Activated CD8-positive, alpha-beta memory T cell treated with anti-CD3 and anti-CD28 coated beads for 1 hour (primary cell): ENCODE measurements at places on chromosomes 3 and 15.

- no peak for DNase-seq
These were observed 25.9 kb upstream of the SLCO2A1 start for GRCh38 chr3:134055661-134056060.

DNA sequence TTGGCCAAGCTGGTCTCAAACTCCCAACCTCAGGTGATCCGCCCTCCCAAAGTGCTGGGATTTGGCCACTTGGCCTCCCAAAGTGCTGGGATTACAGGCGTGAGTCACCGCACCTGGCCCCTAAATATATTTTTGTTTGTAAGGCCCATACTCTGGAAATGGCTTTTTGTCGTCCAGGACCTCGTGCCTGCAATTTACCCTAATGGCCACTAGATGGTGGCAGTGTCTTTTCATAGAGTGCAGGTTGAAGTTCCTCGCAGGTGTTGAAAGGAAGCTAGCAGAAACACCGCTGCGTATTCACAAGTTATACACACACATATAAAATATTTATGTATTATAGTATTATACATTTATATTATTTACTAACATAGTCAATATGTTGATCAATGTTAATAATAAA, 97.2 kb downstream of the LRTM1 start:
- DNase-seq: no peak

GRCh38 chr3:156554515-156554841, 439 bp downstream of the SSR3 start:
- no peak for DNase-seq

GRCh38 chr3:16520970-16521881, 7.7 kb upstream of the RFTN1 start:
- no peak for DNase-seq

DNA sequence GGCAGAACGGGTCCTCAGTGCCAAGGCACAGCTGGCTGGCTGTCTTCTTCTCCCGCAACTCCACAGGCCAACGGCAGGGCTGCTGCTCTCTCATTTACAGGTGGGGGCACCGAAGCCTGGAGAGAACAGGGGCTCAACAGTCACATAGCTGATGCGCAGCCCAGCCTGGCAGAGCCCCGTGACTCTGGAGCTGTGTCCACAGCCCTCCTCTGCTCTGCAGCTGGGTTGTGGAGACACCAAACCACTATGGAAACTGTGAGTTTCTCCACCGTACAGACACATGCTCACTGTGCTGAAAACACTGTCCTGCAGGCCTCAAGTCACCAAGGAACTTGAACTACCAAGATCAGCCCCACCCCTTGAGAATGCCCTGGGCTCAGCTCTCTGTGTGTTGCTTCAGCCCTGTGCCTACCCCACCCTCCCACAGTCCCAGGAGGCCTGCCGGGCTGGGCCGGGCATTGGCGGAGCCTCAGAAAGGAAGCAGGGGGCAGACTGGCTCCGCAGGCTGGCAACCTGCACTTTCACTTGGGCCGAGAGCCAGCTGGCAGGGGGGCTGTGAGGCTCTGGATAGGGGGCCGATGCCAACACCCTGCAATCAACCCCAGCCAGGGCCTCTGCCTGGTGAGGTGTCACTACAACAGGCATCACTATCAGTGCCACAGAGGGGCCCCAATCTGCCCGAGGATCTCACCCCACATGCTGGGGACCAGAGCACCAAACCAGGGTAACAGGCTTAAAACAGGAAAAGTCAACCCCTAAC, 113.7 kb upstream of the RPL32 start:
- no peak for DNase-seq

DNA sequence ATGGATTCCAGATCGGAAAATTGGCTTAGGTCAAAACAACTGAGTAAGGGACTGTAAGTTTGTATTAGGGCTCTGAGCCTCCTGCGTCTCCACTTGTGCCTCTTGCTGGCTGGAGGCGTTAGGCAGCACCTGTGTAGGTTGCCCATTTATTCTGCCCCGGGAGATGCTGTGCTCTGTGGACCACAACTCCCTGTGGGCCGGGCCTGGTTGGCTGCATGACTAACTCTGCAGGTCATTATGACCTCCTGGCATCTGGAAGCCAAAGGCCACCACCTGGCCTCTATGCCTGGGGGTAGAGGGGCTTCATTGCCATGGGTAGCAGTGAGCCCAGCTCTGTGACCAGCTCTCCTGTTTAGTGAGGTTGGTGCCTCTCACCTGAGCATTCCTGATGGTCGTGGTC, 36.0 kb upstream of the BDH1 start:
- DNase-seq: no peak

DNA sequence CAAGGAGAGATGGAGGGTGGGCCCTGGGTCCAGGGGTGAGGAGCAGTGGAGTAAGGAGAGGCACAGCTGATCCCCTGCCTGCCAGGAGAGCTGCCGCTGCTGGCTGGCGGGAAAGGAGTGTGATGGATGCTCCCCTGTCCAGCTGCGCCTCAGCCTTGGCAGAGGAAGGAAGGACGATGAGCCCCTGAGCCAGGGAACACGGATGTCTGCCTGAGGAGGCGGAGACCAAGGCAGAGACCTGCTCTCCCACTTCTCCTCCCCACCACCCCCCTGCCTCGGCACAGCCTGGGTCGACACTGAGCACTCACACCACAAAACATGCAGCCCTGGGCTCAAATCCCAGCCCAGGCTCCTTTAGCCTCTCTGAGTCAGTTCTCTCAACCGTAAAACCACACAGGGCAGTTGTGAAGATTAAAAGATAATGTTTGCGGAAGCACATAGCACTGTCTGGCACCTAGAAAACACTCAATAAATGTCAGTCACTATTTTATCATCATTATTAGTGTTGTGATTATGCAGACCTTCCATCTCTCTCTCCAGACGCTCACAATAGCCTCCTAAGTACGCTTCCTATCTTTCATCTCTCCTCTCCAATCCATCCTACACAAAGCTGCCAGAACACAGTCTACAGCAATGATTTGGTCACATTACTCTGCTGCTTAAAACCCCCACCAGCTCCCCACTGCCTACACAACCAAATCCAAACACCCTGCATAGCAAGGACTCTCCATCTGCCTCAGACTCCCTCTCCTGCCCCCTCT, 52.2 kb downstream of the SEMA5B start:
- no peak for DNase-seq

DNA sequence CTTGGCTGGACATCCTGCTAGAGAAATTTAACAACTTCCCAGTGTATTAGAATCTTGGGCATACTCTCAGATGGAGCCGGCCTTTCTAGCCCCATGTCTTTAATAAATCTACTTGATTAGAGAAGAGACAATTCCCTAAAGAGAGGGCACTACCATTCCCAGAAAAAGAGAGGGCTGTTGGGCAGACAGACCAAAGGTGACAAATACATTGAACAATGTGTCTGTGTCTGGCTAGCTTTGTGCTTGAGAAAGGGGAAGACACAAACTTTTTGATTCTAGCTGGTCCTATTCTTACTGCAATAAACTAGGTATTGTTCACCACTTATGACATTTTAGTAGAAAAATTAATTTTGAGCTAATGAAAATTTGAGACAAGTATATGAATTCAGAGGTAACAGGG, 57.7 kb downstream of the DUT start:
- DNase-seq: no peak

DNA sequence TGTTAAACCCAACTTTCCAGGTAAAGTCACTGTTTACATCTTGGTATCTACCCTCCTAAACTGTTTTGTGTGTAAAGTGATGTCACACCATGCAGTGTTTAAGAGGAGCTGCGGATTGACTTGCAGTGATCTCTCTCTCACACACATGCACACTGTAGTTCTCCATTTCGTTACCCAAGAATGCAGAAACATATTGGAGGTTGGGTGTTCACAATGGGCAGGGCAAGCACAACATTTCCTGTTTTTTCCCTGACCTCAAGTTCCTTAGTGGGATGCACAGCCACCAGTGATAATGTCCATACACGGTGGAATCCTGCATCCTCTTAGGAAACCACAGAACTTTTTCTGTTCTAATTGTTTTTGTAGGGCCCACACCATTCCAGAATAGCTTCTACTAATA, 85.3 kb upstream of the CFAP20DC start:
- no peak for DNase-seq

DNA sequence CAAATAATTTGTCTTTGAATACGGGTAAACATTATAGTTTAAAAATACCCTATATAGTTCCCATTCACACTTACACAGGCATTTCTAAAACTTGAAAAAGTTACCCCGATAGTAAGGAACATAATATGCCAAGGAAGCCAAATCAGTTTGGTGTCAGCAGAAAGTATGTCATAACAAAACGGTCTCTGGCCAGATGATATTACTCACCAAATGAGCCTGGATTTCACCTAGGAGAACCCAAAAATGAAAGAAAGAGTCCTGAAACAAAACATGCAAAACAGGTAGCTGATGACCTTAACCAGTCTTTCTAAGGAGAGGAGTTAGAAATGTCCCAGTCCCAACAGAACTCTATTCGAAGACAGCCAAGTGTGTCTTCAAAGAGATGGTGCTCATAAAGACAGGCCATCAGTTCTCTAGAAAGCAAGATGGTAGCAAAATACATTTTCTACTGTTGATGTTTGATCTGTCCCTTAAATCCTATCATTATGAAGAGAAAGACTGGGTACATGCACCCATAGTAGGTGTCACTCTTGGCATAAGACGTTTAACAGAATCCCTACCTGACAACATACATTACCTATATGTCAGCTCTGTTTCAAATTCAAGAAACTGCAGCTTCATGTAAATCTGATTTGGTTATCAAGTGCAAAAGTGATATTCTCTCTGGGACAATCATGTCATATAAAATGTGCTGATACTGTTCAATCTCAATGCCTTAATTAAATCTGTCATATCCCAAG, 942.5 kb downstream of the ROBO1 start:
- DNase-seq: no peak

DNA sequence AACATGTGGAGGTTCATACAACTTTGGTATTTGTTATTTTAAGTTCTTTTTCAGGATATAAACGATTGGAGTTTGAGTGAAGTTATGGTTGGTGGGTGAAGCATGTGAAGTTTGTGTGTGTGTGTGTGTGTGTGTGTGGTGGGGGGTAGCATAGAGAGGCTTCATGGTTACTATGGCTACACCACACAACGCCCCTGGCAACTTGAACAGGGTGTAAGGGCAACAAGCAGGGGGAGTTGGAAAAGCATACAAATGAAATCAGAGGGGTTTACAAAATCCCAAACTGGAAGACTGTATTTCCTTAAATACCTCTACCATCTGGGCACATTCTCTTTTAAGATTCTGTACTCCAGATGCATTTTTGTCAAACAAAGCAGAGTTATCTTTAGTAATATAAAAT, 207.5 kb downstream of the SV2B start:
- no peak for DNase-seq

DNA sequence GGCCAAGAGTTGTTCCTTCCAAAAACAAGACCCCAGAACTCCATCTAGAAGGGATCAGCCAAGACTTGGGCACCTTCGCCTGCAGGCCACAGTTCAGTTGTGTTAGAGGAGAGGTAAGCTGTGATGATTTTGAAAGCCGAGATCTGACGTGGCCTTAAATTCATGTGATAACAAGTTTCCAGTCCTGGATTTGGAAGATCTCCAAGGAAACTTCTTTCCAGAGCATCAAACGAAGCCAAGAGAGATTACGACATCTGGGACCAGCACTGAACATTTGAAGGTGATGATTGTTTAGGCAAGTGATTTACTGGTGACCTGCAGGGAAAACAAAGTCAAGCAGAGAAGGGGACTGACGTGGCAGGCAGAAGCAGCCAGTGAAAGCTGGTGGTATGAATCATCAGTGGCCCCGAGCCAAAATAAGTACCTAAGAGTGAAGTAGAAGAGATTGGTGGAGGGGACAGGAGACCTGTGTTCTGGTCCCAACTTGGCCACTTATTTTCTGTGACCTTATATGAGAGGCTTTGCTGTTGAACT, 339.0 kb upstream of the PROK2 start:
- no peak for DNase-seq

DNA sequence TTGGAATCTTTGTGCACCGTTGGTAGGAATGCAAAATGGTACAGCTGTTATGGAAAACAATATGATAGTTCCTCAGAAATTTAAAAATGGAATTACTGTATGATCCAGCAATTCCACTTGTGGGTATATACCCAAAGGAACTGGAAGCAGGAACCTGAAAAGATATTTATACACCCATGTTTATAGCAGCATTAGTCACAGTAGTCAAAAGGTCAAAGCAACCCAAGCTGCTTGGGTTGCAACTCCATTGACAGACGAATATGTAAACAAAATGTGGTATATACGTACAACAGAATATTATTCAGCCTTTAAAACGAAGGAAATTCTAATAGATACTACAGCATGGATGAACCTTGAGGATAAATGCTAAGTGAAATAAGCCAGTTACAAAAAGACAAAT, 35.0 kb upstream of the CAPN3 start:
- DNase-seq: no peak

GRCh38 chr3:154018100-154018696, 103.0 kb upstream of the ARHGEF26 start:
- DNase-seq: no peak
